Fibroblast of skin of scalp (primary cell): ENCODE measurements at places on chromosomes 16 and 17.
A peak's percentile ranks its signal among the peaks of the same experiment; 100 is the strongest.

- peak; percentile 18 for DNase-seq
These were observed 2.9 kb downstream of the SRL start for GRCh38 chr16:4239020-4239419.

DNA sequence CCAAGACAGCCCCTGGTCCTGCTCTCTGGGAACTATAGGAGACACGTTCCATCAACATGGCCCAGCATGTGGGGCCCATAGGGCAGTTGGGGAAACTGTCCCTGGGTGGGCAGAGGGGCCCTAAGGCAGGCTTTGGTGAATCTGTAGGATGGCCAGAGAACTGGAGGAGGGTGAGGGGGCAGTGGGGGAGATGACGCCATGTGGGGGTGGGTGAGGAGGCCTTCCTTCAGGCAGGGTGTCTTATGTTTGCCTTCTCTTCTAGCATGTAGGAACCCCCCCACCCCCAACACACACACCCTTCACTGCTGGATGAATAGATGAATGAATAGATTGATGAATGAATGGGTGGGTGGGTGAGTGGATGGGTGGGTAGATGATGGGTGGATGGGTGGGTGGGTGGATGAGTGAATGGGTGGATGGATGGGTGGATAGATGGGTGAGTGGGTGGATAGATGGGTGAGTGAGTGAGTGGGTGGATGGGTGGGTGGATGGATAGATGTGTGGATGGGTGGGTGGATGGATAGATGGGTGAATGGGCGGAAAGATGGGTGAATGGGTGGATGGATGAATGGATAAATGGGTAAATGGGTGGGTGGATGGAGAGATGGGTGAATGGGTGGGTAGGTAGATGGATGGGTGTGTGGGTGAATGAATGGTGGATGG lies 2.5 kb upstream of the CBFA2T3 start:
- DNase-seq: no peak

GRCh38 chr17:16380640-16381495 lies at the start of gene UBB:
Gene UBB (plus strand): TSS chr17:16381091. CDS start chr17:16381908, 817 bp downstream.
- peak; percentile 99 for DNase-seq

DNA sequence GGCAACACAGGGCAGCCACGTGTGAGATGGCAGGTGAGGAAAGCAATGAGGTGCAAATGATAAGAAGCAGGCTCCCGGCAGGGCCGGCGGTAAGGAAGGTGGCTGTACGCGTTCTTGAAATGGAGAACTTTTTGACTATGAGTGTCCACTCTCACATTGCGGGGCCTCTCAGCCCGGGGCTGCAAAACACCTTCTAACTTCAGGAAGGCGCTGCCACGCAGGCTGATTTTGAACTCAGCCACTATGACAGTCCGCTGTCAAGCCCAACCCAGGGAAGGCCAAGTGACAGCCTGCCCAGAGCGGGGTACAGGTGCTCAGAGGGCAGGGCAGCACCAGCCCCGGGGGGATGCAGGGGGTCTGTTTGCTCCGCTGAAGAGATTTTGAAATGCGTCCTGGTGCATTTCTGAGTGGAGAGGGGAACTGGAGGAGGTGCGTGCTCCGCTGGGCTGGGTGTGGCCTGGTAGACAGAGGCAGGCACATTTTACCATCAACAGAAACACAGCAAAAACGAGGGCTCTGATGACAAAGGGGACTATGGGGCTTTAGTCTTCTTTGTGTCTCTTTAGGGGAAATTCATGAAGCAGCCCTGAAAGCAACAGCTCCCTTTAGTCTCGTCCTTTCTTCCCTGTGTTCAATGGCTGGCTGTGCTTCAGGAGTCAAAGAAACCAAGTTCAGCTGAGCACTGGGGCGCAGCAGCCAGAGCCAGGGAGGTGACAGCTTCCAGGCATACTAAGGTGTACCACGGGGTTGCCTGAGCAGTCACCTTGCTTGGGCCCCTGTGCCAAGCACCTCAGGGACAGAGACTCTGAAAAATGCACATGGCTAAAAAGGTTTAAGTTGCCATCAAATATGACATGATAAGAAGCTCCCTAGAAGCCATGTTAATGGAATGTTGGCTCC lies 14.6 kb upstream of the SREBF1 start:
- DNase-seq: no peak

- peak; percentile 52 for DNase-seq
These were observed 611 bp downstream of the SMARCE1 start for GRCh38 chr17:40646791-40647623.

GRCh38 chr17:35129154-35129972 lies 7.9 kb downstream of the FNDC8 start:
- DNase-seq: no peak

DNA sequence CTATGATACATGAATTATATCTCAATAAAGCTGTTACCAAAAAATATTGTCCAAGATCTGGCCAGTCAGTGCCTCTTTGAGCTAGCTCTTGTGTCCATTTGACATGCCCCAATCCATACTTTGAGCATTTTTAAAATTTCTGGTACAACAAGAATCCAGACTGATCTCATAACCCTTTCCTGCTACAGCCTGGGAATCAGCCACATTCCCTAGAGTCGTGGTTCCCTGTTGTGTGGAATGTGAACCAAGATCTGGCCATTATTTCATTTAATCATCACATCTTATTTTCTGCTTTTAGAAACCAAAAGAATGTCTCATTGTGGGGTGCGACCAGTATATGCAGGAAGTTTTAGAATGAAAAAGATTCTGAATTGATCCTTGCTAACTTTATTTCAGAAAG lies 34.3 kb upstream of the RPRML start:
- DNase-seq: peak; percentile 91

GRCh38 chr17:69870751-69871199 lies 204.2 kb upstream of the KCNJ16 start:
- DNase-seq: peak; percentile 96

- no peak for DNase-seq
These were observed 66.4 kb upstream of the MED9 start for GRCh38 chr17:17410357-17410756.

DNA sequence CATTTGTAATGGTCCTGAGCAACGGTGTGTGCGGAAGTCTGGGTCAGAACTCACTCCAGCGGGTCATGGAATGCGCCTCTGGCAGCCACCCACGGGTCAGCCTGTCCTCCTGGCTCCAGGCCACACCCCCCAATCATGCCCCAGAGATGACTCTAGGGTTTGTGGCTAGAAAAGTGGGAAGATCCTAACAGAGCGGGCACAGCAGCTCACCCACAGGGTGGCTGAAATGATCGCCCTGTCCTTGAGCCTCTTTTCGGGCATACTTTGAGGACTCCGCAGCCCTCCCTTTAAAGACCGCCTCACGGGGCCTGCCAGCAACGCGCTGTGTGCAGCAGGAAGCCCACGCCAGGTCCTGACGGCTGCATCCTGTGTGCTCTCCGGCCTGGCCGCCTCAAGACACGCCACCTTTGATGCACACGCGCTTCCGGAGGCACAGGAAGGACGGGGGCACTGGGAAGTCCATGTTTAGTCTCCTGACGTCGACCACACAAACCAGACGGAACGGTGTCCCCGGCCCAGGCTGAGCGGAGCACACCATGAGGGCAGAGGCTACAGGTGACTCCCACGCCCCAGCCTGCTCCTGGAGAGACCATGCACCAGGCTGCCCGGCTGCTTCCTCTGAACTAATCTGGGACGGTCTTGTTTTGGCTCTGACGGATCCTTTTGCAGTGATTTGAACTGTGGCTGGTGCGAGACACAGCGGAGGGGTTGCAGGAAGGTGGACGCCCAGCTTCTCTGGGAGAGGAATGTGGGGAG lies 92.9 kb downstream of the TBC1D16 start:
- no peak for DNase-seq

GRCh38 chr16:58516768-58517107 lies 1.4 kb downstream of the SETD6 start:
- DNase-seq: no peak

DNA sequence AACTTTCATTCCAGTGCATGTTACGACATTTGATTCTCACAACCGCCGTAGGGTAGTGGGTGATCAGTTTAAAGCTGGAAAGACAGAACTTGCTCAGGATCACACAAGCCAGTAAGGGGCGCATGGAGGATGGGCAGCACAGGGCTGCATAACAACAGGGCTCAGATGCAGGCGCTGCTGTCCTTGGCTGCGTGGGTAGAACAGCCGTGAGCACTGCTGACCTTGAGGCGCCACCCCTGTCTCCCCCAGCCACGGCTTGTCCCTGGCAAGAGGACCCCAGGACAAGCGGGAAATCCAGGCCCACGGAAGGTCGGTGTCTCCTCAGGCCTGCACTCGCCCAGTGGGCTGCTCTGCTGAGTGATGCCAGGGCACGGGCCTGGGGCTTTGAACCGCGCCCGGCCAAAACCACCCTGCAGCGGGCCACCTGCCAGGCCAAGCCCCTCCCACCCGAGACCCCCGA lies 84.7 kb downstream of the LMF1 start:
- DNase-seq: peak; percentile 4

DNA sequence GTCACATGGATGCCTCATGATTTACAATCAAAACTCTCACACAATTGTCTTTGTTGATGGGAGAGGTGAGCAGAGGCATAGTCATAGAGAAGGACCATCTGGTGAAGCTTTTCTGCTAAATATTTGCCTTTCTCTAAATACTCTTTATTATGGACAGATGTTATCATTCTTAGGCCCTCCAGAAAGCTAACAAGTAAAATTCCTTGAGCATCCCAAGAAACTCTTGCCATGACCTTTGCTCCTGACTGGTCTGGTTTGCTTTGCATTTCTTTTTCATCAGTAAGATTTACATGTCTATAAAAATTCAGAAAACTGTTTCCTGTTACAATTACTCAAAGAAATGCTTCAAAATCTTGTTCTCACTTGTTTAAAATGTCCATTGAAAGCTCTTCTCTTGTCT lies 1336.6 kb upstream of the CDH8 start:
- no peak for DNase-seq

DNA sequence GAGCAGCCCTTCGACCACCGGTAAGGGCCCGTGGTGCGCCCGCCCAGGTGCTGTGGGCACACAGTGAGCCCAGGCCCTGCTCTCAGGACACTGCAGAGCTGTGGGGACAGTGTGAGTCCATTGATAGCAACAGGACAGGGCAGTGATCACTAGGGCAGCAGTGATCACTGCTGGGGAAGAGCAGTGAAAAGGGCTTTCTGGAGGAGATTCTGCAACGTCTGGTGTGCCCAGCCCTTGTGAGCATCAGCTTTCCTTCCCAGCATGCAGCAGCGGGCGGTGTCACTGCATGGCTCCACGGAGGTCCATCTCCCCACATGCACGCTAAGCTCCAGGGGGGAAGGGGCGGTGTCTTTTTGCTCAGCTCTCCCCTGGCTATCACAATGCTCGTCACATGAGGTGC lies 32.1 kb downstream of the MAP1LC3B start:
- DNase-seq: peak; percentile 17

DNA sequence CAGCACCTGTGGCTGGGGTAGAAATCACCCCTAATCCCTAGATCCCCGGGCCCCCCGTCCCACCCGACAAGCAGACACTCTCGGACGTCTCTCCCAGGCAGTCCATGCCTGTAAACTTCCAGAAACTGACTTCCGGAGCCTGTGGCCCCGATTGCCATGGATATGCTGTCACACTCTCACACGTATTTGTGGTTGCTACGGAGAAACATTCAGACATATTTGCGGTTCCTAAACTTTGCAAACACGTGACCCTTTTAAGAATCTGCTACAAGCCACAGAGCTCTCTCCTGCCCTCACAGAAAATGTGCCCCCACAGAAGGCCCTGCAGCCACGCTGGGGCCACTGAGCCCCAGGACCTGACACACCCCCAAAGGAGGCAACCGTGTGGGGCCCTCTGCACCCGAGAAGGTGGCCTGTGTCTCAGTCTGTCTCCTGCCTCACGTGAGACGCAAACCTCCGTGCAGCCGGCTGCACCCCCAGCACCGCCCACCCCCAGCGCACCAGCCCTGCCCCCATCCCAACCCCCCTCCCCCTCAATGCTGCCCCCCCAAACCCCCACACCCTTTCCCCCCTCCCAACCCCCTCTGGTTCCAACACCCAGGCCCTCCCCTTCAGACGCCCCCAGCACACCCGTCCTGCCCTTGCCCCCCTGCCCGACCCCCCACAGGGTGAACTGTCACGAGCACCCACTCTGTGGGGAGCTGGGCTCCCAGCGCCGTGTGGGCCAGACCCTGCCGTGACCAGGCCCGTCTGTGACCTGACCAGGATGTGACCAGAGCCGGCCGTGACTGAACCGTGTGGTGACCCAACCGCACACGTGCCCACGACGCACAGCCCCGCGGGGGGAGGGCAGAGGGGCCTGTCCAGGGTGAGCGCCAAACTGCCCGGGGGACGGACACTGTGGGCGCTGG lies 66.3 kb upstream of the METRNL start:
- peak; percentile 95 for DNase-seq

DNA sequence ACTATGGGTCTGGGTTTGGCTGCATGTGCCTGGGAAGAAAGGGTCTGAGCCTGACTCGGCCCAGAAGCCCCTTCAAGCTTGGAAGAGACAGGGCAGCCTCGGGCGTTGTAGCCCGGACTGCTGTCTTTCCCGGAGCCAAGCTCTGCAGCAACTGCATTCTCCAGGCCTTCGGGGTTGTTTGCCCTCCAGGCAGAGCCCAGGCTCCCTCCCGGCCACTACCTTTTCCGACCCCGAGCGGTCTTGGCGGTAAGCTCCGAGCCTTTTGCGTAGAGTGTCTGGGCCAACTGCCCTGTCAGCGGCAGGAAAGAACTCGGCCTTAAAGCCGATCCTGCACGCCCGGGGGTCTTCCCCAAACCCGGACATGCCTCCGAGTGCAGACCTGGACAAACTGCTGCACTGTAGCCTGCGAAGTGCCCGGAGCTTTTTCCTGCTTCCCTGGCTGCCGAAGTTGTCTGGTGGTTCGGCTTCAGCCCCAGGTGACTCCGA lies 1.3 kb downstream of the LHX1 start:
- no peak for DNase-seq

- DNase-seq: no peak
These were observed 1.1 kb upstream of the PIGQ start for GRCh38 chr16:568401-569258.

DNA sequence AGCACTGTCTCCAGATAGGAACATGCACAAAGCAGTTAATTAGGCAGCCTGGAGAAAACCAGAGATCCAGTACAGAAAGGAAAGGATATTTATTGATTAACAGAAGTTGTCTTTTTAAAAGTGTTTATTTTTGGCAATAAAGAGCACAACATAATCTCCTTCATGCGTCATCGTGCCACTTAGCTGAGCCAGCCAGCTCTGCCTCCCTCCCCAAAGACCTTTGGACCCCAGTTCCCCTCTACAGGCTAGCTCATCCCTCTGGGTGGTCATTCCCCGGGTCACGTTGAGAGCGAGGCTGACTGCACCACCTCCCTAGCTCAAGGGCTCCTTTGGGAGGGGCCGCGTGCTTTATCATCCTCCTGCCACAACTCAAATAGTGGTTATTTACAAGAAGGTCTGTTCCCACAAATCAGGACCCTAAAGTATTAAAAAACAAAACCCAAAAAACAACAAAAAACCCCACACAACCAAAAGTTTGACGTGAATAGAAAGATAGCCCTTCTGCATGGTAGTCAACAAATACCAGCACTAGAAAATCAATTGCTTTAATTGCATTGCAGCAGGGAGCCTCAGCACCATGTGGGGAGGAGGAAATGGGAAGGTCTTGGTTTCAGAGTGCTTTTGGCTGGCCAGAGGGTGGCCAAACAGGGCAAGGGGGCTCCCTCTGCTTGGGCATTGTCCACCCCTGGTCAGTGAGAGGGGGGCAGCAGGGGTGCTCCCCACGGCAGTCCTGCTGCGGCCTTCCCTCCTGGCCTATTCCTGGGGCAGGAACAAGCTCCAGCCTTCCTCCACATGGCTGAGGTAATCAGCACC lies 9.6 kb downstream of the POLR2C start:
- DNase-seq: no peak

GRCh38 chr17:64992325-64992802 lies 64.2 kb downstream of the GNA13 start:
- no peak for DNase-seq
